ENCODE measurements at places on chromosomes 7 and 10.

DNA sequence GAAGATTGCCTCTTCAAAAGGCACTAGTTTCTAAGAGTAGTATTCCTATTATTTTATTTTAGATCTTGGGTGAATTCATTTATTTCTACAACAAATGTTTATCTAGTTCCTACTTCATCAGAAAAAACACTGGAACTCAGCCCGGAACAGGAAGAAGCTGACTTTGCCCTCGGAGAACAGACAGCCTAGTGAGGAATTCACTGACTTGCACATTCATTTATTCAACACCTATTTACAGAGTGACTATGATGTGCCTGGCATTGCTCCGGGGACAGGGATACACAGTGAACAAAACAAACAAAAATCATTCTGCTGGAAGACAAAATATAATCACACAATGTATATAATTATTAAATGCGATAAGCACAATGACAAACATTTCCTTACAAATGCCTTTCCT, 54.4 kb upstream of the SDK1 start:
- no peak for DNase-seq

DNA sequence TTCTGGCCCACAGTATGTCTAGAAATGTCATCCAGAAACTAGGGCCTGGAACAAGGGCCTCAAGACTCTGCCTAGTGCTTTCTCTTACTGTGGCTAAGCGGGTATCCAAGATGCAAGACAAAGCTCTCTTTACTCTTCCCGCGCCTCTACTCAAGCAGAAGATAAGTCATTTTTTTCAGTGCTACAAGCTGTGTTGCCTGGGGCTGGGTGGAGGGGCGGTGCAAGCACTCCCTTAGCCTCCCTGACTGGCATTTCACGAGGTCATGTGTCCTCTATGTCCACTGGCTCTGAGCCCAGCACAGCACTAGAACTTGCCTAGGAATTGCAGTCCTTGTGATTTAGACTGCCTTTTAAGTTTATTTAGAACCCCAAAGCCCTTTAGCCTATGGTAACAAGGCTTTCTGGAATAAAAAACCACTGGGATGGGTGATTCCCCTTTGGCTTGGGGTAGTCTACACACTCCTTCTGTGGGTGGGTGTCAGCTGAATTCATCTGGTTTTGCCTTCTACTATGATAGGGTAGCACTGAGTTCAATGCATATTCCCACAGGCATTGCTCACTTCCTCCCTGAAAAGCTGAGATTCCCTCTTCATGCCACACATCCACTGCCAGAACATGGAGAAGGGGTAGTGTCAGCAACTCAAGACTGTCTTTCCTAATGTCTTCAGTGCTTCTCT, 371.8 kb upstream of the KCND2 start:
- DNase-seq = no peak

- DNase-seq = no peak
These were observed 327.5 kb upstream of the PLXDC2 start for GRCh38 chr10:19488592-19489280.

DNA sequence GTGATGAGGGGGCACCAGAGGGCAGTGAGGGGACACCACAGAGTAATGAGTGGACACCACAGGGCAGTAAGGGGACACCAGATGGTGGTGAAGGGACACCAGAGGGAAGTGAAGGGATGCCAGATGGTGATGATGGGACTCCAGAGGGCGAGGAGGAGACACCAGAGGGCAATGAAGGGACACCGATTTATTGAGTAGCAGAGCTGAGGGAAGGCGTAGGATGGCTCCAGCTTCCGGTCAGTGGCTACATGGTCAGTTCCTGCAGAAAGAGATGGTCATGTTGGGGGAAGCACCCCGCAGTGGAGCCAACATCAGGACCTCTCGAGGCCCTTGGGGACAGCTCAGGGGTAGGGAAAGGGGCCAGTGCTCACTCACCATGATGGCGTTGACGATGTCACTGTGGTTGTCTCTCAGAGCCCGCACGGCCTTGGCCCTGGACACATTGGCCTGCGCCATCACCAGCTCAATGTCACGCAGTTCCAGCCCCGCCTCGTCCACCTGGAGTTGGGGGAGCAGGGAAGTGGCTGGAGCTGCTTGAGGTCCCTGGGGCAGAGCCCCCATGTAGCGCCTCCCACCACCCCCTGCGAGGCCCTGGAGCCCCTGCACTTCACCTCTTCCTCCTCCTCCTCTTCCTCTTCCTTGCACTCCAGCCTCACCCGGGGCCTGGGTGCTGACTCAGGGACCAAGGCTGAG, 8.4 kb downstream of the NACAD start:
- no peak for DNase-seq

- no peak for DNase-seq
These were observed 631 bp upstream of the PRKRIP1 start for GRCh38 chr7:102395592-102395872.

GRCh38 chr10:100175875-100176274, 10.0 kb downstream of the ERLIN1 start:
- DNase-seq = no peak

GRCh38 chr10:80472234-80473095, 18.4 kb downstream of the TSPAN14 start:
- DNase-seq = no peak

DNA sequence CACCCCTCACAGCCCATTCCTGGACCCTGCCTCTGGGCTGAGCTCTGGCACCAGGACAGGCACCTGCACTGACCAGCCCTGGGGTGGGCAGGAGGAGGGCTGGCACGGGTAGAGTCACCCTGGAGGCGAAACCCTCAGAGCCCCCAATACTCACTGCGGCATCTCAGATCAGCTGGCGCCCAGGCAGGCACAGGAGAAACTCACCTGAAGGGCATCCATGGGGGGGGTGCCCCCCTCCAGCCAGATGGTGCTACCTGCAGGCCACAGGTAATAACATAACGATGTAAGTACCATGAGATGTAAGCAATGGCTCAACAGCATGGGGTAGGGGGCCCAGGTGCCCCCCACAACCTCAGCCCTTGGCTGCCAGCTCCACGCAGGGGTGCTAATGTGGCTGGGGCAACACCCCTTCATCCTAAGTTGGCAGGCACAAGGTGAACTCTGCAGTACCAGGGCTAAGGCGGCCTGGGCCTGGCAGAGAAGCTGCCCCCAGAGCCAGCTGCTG, 12.1 kb upstream of the PYROXD2 start:
- no peak for DNase-seq

Data from HuH-7.5 (cell line).